ELF-1 (cell line): ENCODE measurements at places on chromosomes 6 and 20.
A peak's percentile ranks its signal among the peaks of the same experiment; 100 is the strongest.

DNA sequence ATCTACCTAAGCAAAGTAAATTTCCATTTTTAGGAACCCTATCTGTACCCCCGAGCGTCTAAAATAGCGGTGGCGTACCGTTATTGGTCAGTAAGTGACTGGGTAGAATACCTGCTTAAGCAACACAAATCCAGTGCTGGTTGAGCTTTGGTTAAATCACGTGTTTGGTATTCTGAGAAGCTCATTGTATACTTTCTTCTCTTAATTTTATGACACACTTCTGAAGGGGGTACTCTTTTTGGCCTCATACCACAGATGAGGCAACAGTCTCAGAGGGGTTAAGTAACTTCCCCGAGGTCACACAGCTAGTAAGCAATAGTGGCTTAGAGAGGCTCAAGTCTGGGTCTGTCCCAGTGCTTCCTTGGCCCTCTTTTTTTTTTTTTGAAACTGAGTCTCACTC is 151.2 kb downstream of the TFAP2C start:
- no peak for DNase-seq

- DNase-seq, result peak; percentile 53
These were observed 114.4 kb downstream of the FOXC1 start for GRCh38 chr6:1724124-1724523.

GRCh38 chr6:167949121-167949684 is 48.3 kb upstream of the KIF25 start:
- DNase-seq, result peak; percentile 32

GRCh38 chr6:129273161-129273560 is 390.2 kb downstream of the LAMA2 start:
- no peak for DNase-seq

DNA sequence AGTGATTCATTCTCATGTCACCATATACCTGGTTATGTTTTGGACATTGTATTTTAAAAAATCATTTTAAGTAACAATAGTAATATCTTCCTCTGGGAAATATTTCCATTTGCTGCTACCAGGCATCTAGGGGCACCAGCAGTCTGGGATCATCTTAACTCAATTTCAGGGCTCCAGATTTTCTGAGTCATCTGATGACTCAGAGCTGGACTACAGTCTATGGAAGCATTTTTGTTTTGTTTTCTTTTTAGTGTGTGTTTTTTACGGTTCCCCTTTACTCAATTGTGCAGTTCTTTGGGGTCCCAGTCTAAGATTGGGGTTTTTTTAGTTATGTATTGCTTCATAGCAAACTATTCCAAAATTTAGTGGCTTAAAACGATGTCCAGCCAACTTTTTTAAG is 5.7 kb upstream of the FKBP5 start:
- DNase-seq, result no peak

- no peak for DNase-seq
These were observed 39.0 kb downstream of the AIG1 start for GRCh38 chr6:143099647-143100046.

DNA sequence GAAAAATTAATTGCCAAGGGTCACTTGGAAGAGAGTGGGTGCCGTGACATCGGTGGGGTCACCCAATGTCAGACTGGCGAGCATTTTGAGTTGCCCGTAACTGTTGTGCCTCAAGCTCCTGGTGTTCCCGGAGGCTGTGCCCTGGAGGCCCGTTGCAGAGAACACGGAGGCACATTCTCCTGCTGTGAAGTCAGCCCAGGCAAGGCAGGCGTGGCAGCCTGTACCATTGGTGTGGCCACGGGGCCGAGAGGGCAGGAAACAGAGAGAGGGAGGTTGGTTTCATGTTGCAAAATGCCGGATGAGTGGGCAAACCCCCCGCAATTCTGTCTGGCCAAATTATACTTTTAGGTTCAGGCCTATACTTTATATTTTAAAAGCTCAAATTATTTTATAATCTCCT is 81.2 kb downstream of the THBS2 start:
- DNase-seq, result no peak

DNA sequence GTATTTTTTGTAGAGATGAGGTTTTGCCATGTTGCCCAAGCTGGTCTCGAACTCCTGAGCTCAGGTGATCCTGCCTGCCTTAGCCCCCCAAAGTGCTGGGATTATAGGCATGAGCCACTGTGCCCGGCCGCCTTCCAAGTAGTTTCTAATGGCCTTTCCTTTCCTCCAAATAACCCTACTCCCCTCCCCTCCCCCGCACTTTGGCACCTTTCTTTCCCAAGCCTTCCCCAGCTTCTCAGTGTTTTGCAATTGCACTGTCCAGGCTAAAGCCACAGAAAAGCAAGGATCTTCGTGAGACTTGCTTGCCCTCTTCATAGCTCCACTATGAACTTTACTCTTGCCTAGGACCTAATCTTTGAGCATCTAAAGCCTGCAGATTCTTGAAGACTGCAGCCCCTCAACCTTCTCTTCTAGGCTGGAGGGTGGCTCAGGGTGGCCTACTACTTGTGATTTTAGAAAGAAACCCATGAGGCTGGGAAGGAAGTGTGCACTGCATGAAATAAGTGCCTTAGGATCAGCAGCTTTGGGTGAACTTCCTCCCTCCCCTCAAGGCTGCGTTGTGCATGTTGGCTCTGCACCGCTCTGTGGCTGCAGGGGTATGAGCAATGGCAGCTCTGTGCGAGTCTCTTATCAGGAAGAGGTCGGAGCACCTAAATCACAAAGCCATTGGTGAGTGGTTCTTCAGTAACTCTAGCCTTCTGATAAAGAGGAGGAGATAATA is 152.4 kb upstream of the SNX9 start:
- no peak for DNase-seq

DNA sequence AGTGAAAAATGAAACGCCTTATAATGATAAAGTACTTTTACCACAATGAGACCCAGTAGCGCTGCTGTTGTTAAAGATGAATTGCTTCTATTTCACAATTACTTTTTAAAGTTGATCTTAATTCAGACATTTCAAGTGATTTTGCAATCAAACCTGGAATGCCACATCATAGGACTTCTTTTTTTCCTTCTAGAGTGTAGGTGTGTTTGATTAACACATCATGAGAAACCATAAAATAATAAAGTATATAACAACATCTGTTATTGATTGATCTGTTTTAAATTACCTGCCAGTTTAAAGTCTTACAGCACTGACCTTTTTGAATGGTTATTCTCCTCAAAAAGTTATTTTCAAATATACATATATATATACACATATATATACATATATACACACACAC is 38.6 kb downstream of the HEBP2 start:
- no peak for DNase-seq

DNA sequence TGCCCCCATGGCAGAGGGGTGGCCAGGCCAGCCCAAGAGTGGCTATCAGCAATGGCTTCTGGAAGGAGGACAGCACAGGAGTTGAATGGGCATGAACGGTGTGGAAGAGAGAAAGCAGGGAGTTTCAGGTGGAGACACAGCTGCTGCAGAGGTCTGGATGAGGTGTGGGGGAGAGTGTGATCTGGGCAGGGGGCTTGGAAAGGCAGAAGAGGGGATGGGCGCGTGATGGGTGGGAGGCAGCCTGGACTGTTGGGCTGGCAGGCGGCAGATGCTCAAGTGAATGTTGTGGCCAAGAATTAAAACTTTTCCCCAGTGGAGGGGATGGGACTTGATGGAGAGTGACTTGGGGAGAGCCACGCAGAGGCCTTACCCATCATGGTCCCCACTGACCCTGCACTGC is 46.5 kb downstream of the TOX2 start:
- DNase-seq, result no peak

DNA sequence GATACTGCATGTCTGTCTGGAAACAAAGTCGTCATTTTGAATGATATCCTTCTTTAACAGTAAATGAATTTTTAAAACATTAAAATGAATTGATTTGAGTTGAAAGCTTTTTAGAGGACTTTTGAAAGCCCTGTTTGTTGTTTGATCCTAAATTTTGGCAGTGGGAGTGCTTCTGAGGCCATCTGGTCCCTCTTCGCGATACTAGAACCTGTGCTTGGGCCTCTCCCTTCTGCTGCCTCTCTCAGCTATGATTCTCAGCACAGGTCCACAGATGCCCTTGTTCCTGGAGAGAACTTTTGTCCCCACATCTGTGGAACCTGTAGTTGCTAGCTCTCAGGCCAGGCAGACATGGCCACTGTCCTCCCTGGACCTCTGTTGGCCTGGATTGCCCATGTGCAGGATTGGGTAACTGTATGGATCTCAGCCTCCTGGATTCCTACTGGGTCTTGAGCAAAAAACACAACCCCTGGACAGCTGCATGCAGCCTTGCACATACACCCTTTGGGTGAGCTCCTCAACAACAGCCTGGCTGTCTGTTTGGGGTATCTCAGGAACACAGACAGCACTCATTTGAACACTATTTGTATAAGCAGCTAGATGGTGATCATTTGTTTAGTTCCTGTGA is 21.9 kb downstream of the UST start:
- DNase-seq, result no peak

GRCh38 chr6:70099732-70100131 is 203.2 kb downstream of the COL9A1 start:
- no peak for DNase-seq

DNA sequence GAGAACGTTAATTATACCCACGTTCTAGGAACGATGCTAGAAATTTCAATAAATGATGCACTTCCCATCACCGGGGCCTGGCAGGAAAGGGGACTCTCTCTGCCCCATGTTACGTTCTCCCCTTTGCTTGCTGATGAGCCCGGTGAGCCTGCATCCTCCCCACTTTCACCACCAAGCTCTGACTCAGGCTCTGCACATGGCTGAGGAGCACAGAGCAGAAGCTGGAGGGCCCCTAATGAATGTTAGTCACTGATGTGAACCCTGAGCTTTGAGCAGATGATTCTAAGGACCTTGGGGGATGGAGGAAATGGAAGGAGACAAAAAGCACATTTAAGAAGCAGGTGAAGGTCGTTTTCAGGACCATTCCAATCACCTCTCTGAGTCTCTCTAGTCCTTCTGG is 468.2 kb upstream of the ARID1B start:
- no peak for DNase-seq

- DNase-seq, result no peak
These were observed 24.9 kb downstream of the BLTP3A start for GRCh38 chr6:34816635-34817301.

GRCh38 chr6:139659711-139660110 is 285.3 kb upstream of the CITED2 start:
- no peak for DNase-seq

- peak; percentile 71 for DNase-seq
These were observed 1.0 kb downstream of the IGF2R start for GRCh38 chr6:159969921-159970320.

DNA sequence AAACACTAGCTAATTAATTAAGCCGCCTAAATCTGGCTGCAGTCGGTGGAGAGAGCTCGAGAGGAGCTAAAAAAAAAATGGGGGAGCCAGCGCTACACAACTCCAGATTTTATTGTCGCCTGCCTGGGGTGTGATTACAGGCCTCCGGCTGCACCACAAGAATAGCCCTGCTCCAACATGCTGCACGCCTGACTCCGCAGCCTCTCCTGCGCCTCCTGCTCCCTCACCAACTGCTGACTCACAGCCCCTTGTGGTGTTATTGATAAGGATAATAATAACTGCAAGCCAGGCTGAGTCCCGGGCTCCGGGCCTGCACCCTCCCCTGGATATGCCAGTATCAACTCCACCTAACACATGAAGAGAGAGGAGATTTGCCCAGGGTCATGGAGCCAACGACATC is 16.8 kb downstream of the SIRPA start:
- no peak for DNase-seq

GRCh38 chr6:76843054-76843822 is 620.1 kb downstream of the HTR1B start:
- DNase-seq, result no peak

- no peak for DNase-seq
These were observed 129.8 kb upstream of the SMLR1 start for GRCh38 chr6:130697271-130697994.

DNA sequence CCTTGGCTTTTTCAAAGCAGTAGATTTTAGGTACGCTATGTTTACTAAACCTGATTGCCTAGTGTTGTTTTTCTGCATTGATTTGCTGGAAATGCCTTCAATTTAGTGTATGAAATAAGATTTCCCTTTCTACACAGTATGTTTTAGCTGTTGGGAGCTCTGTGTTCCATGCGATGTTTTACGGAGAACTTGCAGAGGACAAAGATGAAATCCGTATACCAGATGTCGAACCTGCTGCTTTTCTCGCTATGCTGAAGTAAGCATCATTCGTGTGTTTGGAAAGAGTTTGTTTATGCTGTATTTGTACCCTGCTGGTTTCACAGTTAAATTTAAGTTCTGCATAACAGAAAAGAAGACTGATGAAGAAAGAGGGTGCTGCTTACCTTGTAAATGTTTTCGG is 1.9 kb downstream of the BTBD3 start:
- DNase-seq, result no peak

GRCh38 chr6:168408504-168409136 is 32.4 kb upstream of the SMOC2 start:
- DNase-seq, result no peak

- no peak for DNase-seq
These were observed 46.8 kb downstream of the LY86 start for GRCh38 chr6:6635291-6635690.

DNA sequence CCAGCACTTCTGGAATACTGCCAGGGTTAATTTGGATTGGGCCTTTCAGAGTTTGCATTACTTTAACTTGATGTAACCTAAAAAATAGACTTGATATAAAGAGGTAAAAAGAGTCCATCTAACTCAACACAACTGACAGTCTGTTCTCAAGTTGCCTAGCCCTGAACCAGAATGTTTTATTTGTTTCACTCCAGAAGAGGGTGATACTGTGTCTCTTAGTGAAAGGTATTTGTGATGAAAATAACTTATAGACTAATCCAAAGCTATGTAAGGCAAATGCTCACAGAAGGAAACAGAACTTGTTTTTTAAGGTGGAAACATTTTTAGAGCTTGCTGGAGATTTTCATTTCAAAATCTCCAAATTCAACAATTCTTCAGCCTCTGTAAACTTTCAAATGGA is 469.1 kb upstream of the RUNX2 start:
- no peak for DNase-seq
